ENCODE measurements at places on chromosomes 12 and 14.

DNA sequence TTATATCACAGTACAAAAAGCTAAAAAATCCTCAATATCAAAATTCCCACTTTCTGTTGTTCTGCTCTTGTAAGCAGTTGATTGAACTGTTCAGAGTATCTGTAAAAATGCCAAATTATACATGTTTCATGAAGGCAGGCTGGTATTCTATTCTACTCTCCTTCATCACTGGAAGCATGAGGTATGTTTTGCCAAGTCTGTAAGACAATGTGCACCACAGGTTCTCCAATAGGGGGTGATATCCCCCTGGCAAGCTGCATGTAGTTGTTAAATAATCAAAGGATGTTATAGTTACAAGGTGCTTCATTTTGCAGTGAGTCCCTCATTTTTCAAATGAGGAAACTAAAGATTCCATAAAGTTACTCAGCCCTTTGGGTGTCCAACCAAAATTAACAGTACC, 15.1 kb upstream of the NEK9 start:
- DNase-seq = no peak

DNA sequence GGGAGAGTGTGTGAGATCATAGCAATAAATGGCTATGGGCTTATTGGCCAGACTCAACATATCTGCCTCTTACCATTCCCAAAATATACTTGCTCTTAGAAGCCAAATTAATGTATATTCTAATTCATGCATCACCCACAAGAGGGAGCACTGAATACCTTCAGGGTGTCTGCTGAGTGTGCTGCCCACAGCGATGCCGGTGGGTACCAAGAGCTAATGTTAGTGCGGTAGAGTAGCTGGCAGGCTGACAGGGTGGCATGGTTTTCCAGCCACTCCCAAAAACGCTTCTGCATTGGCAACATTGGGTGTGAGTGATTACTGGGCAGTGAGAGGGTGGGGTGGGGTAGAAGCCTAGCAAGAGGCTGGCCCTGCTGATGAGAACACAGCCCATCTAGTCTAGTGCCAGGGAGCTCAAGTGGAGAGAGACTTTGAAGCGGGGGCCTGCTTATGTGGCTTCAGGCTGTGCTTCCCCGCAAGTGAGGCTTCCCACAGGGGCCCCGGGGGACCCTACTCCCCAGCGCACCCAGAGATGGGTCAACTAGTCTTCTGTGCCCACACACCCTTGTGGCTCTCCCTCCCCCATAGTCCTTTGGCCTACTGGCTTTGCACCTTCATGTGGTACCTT, 9.2 kb upstream of the PLEKHD1 start:
- no peak for DNase-seq

- no peak for DNase-seq
These were observed 38.8 kb upstream of the ATP23 start for GRCh38 chr12:57902478-57902969.

- peak; percentile 85 for DNase-seq
These were observed at the start of gene TOMM20L for GRCh38 chr14:58395812-58396788. TOMM20L (plus strand) TSS chr14:58395930; CDS start chr14:58395958, 28 bp downstream.

DNA sequence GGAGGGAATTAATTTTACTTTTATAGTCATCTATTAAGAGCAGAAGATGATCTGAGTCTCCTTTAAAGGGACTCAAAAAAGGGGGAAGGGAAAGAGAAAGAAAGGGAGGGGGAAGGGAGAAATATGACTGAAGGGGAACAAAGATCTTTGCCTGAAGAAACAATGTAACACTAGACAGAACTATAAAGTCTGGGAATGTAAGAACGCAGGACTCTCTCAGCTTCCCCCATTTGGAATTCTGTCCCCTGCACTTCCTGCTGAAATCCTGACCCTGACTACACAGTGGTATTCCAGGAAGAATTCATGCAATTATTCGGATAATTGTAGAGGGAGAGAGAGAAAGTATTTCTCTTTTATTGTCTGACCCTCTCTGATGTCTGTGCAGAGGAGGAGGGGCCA, 8.6 kb upstream of the HOXC11 start:
- DNase-seq = no peak

DNA sequence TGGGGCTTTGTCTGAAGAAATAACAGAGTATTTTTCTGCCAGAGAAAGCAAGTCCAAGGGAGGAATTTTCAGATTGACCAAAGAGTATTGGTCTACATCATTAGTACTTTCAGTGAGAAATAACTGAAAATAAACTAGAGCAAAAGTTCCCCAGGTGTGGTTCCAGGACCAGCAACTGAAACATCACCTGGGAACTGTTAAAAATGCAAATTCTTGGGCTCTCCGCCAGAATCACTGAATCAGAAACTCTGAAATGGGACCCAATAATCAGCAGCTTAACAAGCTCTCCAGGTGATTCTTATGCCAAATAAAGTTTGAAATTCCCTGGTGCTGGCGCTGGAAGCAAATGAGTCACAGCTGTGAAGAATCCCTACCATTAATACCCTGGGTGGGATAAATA, 52.1 kb downstream of the EIF2S3B start:
- DNase-seq = no peak

GRCh38 chr12:82583756-82584155, 103.0 kb upstream of the TMTC2 start:
- no peak for DNase-seq

DNA sequence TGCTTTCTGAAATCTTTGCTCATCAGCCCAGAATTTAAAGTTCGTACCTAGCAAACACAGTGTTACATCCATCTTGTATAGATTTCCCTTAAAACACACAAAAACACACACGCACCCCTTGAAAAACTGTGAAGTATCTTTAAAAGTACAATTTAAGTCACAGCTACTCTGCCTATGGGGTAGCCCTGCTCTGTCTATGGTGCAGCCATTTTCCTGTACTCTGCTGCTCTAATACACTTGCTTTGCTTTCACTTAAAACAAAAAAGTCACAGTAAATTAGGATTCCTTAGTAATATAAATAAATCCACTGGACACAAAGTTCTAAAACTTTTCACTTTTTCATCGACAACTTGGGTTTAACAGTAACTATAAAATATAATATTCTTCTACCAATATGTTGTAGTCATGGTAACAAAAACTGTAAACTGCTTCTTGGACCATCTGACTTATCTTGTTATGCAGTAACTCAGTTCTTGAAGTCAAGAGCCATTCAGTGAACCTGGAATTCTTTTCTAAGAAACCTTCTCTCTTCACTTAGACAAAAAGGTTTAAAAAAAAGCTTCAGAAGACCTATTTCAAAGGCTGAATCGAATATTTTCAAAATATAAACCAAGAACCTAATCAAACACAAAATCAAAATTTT, 63.5 kb downstream of the MED13L start:
- no peak for DNase-seq

DNA sequence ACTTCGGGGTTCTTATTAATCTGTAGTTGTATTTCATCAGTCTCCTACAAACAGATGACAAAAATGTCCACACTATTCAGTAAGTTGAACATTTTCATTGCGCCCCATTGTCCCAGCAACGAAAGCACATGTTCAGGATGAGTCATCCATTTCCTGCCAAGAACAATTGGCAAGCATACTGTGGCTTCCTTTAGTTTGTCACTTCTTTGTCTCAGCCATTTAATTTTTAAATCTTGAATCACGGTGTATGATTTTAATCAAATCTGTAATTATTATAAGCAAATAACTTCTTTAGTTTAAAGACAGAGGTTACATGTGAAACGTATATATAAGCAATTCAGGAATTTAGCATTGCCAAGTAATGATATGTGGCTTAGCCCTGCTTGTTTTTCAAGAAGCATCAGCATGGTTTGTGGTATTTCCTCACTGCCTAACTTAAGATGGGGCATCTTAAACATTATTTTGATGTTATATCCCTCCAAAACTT, 211.3 kb upstream of the KRR1 start:
- peak; percentile 25 for DNase-seq

GRCh38 chr12:41983394-41983793, 161.3 kb downstream of the GXYLT1 start:
- DNase-seq = no peak

GRCh38 chr12:14481201-14481600, 86.5 kb downstream of the PLBD1 start:
- no peak for DNase-seq

DNA sequence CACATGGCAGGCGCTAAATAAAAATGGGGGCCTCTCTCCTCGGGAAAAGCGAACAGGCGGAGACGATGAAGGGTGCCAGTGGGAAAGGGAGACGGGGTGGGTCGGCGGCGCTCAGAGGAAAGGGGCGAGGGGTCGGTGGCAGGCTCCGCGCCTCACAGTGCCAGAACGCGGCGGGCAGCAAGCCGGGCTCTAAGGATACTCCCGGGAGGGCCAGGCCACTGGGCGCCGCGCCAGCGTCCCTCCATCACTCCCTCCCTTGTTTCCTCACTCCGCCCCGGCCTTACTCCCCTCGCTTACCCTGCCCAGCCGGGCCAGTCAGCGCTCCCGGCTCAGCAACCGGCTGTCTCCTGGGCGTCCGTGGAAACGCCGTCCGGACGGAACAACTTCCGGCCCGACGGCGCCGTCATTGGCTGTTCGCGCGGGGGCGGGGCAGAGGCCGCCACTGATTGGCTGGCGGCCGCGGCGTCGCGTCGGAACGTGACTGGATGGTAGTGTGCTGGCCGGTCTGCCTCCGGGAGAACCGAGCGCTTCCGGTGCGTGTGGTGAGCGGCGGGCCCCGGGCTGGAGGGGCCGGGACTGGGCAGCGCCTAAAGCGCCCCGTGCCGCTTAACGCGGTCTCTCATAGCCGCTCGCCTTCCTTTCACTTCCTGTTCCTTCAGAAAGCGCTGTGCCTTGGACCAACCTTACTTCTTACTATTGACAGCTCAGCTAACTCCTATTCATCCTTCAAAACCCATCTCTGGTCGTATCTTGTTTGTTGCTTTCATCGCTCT, 53.0 kb downstream of the SLC25A47 start:
- peak; percentile 97 for DNase-seq

DNA sequence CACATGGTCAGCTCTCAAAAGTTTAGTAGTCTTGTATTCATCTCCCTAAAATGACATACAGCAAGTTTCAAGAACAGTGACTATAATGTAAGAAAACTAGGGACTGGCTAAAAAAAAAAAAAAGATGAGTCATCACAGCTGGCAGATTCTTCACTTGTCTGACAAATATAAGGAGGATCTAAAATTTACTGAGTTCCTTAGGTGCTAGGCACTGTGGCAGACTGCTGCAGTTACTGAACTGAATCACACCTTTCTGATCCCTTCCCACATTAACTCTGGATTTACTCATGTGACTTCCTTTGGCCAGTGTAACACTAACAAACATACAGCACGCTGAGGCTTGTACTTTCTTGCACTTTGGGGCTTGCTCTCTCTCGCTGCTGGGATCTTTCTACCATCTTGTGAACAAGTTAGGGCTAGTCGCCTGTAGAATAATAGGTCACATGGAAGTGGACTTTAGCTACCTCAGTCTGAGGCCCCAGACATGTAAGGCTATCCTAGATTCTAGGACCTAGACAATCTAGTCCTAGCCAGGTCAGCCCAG, 32.1 kb downstream of the BAZ1A start:
- DNase-seq = no peak

GRCh38 chr12:2177751-2178150, 125.0 kb downstream of the CACNA1C start:
- no peak for DNase-seq

DNA sequence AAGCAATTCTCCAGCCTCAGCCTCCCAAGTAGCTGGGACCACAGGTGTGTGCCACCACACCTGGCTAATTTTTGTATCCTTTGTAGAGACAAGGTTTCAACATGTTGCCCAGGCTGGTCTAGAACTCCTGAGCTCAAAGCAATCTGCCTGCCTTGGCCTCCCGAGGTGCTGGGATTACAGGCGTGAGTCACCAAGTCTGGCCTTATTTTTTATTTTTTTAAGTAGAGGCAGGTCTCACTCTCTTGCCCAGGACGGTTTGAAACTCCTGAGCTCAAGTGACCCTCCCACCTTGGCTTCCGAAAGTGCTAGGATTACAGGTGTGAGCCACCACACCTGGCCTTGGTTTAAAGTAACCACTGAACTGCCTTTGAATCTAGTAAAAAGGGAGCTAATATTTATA, 56.8 kb downstream of the SPPL3 start:
- no peak for DNase-seq

DNA sequence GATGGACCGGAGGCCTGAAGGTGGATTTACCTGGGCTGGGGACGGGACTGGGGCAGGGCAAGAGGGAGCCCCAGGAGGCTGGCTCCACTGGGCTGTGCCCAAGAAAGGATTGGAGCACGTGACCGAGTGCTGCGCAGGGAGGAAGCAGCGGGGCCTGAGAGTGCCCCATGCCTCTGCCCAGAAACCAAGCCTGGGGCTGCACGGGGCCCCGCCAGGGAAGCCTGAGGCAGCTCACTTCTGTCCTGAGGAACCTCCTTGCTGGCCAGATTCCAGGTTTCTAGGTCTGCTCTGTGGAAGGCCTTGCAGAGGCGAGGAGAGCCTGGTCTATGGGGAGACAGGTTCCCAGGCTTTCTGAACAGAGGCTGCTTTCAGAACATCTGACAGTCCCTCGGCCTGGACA, 10.4 kb downstream of the NGB start:
- no peak for DNase-seq

- DNase-seq = no peak
These were observed 83.1 kb downstream of the KCNMB4 start for GRCh38 chr12:70449074-70449752.

DNA sequence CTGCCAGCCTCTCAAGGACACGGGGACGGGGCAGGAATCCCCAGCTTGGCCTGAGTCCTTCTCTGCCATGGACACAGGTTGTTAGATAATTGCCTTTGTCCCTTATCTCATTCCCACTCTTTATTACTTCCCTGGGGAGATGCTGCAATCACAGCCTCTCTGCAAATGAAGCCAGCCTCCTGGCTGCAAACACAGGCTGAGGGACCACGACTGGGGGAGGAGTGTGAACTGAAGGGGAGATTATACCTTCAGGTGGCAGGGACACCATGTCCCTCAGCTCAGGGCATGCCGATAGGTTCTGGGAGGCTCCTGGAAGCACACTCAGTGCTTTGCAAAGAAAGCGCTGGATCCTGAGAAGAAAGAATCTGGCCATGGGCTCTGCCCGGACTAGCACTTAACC, 16.1 kb upstream of the CHGA start:
- no peak for DNase-seq

DNA sequence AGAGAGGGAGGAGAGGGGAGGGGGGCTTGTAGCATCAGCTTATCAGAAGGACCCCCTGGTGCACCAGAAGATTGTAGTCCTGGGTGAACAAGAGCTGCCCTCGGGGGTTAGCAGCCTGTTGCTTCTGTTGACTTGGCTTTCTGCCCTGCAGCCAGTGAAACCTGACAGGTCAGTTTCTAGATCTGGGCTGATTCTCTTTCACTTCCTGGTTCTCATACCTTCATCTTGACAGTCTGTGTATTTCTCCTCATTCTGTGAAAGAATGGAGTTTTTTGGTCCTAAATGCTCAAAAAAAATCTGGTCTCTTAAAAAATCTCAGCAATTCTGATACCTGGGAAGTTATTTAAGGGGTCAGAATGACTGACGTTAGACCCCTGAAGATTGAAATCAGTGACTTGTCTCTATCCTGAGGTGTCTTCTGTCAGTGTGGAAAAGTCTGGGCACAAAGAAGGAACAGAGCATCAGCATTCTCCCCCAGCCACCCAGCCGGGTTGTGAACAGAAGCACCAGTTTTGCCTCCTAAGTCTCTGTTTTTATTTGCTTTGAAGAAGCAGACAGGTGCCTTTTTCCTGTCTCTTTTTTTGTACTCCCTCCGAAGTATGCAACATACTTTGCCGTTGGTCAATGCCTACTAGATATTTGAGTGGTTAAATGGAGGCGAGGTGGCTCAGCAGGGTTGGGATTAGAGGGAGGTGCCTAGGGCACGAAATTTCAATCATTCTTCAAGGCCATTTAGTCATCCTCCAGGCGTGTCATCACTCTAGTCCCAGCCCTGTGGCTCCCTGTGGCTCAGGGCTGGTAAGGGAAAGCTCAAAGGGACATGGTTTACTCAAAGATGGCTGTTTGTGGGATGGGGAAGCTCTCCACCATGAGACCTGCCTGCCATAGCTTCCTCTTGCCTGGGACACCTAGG, 24.0 kb downstream of the TTC9 start:
- no peak for DNase-seq
